HuH-7.5 (cell line): ENCODE measurements at places on chromosomes 1 and 21.
A peak's percentile ranks its signal among the peaks of the same experiment; 100 is the strongest.

GRCh38 chr1:199223936-199224335 lies 585.1 kb downstream of the PTPRC start:
- no peak for DNase-seq

DNA sequence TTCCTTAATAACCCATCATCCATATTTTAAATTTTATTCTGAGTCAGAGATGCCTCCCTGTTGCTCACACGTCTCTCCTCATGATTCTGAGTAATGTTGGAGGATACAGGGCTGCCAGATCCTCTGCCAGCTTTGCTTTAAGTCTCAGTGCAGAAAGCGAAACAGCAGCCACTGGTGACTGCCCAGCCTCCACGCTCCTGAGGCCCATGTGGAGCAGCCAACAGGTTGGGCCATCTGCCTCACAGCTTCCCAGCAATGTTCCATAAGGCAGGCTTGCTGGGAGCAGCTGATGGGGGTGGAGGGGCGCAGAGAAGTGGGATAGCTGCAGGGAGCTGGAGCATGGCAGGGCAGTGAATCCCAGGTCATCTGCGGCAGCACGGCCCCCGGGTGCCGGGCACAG lies 104.2 kb downstream of the IGSF21 start:
- DNase-seq, result no peak

GRCh38 chr1:96253246-96254035 lies 468.1 kb upstream of the PTBP2 start:
- DNase-seq, result no peak

DNA sequence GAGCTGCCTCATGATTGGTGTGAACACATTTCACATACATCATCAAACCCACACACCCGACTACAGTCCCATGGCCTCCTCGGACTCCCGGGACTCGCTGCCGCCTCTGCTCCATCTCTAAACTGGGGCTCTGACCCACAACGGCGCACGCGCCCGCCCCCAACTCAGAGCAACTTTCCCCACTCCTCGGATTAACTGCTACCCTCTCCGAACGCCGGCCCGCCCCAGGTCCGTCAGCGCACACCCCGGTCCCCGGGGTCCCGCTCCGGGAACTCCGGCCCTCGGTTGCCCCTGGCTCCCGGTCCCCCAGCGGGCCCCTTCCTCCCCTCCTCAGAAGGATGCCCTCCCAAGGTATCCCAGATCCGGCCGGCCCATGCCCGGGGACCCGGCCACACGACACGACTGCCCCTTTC lies 740 bp downstream of the DSTYK start:
- peak; percentile 56 for DNase-seq

DNA sequence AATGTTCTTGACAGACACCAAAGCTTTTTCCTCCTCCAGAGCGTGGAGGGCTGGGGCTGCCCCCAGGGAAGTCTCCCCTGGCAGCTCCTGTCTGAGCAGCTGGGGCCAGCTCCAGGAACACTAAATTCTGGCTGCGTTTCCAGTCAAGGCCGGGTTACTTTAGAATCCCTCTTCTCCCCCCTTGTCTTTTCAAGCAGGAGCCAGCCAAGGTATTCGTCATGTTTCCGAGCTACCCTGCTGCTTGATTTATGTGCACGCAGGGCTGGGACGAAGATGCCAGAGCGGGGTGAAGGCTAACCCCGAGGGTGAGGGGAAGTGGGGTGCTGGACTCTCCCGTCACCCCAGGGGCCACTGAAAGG lies 68.1 kb upstream of the ANGPTL1 start:
- no peak for DNase-seq

GRCh38 chr1:28058168-28058567 lies 30.2 kb downstream of the EYA3 start:
- no peak for DNase-seq

DNA sequence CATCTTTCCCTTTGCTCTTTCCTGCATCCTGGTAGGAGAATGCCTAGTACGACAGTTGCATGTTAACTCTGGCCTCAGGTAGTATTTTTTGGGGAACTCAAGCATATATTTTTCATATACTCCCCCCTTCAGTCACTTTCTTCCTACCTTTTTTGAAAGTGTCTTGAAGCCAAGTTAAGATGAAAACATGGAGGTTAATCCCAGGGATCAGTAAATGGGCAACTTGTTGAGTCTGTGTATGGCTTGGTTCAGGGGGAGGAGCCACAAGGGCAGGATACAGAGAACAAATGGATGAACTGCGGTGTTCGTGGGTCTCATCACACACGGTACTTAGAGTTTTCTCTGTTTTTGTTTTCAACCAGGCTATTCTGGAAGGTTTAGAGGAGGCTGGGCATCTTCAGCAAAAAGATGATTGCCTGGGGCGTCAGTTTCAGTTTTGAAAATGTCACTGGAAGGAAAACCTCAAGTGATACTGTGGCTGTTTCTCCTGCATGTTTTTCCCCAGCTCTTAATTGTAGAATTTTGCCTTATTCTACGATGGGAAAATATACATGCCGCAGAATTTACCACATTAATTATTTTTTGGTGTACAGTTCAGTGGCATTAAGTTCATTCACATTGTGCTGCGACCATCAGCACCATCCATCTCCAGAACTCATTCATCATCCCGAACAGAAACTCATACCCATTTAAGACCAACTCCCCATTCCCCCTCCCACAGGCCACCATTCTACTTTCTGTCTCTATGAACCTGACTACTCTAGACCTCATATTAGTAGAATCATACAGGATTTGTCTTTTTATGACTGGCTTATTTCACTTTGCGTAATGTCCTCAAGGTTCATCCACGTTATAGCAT lies 71.5 kb downstream of the MAP10 start:
- no peak for DNase-seq

- DNase-seq, result no peak
These were observed 170.9 kb downstream of the COL11A1 start for GRCh38 chr1:102937401-102937800.

GRCh38 chr1:172895050-172895460 lies 155.7 kb downstream of the TNFSF18 start:
- DNase-seq, result no peak

GRCh38 chr1:14970115-14970798 lies 183.3 kb upstream of the TMEM51 start:
- no peak for DNase-seq

DNA sequence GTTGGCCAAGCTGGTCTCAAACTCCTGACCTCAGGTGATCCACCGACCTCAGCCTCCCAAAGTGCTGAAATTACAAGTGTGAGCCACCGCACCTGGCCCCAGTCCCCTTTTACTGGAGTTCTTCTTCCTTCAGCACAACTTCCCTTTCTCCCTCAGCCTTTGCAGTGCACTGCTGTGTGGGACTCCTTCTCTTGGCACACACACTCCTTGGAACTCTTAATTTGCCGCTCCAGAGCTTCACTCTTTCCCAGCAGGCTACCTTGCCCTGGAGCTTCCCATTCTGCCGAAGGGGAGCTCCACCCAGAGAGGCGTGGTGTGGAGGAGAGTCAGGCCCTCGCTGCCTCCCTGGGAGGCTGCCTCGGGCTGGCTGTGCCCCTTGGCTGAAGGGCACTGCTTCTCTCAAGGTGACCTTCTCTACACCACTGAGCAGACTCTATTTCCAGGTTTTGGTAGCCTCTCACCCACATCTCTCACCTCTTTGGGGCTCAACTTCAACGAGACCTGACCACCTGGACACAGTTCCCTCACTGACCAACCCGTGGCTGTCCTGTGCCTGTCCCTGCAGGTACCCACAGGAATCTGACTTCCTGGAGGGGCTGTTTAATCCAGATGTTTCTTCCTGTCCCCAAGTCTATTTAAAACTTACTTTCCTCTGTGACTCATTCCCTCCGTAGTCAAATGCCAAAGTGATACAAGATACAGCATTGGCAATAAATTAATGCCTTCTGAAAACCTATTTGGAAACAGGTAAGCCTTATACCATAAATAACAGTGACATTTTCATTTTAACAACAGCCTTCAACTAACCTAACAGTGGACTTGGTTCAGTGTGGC lies 227.3 kb upstream of the KIAA0040 start:
- no peak for DNase-seq

DNA sequence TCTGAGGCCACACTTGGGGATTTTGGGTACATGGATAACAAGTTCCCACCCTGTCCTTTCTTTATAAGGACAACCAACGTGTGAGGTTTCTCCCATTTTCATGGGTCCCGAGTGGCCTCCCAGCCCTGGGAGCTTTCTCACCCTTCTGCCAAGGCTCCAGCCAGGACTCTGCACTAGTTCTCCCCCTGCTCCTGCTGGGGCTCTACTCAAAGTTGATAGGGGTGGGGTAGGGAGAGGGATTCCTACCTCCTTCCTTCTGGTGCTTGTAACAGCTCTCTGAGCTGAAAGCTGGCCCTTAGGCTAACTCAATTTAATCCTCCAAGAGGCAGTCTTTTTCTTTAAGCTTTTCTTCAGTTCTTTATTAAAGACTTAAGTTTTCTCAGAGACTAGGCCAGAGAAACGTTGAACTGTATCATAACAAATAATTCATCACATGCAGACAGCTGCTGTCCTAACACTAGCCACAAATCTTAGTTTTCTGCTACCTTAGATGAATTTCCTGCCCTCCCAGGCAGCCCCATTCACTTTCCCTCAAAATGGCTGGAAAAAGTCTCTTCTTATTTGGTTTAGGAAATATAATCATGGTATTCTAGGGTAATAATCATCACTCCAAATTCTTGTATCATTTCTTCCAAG lies 22.4 kb upstream of the DR1 start:
- DNase-seq, result no peak

- no peak for DNase-seq
These were observed 19.1 kb upstream of the NCF2 start for GRCh38 chr1:183609313-183609712.

GRCh38 chr1:86788300-86789206 lies 84.2 kb downstream of the SH3GLB1 start:
- DNase-seq, result no peak

DNA sequence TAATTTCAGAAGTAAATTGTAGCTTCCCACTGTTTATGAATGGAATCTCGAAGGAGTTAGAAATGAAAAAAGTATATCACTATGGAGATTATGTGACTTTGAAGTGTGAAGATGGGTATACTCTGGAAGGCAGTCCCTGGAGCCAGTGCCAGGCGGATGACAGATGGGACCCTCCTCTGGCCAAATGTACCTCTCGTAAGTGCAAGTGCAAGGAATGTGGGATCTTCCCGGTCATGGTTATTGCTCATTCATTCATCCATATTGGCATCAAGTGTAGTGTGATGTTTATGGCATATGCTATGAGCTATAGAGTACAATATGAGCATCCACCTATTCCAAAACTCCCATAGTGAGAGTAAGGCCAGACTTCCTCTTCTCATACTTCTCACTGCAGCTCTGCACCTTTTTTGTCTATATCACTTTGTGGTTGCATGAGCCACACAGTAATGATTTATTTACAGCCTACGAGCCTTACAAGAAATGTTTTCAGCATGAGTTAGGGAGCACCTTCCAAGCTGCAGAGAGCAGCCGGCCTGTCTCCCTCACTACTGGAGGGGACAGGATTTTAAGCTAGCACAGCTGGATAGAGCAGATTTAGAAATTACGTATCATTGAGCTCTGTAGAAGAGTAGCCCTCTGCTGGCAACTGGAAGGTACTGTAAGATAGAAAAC lies 24.9 kb upstream of the CR1L start:
- peak; percentile 23 for DNase-seq

DNA sequence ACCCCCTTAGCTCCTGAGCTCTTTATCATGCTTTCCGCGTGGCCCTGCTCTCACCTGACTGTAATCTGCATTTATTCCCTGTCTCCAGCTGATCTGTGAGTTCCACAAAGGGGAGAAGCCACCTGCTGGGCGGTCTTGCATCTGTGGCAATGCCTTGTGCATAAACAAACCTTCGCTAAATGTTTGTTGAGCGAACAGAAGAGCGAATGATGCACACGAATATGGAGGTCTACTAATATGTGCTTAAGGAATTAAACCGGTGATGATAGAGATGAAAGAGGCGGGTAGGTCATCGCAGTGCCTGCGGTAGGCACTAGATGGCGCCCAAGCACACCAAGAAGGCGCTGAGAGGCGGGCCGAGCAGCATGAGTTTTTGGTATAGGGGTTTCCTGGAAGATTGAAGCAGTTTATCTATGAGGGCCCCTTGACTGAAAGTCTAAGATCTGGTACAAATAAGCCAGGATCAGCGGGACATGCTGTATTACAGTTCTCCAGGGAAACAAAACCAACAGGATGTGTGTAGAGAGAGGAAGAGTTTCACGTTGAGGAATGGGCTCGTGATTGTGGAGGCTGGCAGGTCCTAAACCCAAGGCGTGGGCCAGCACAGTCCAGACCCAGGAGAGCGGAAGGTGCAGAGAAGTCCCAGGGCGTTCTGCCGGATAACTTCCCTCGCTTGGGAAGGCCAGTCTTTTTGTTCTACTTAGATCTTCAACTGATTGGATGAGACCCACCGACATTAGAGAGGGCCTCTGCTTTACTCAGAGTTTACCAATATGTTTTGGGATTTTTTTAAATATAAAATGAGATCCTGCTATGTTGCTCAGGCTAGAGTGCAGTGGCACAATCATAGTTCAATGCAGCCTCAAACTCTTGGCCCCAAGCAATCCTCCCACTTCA lies 34.7 kb downstream of the TOMM20 start:
- DNase-seq, result peak; percentile 70

DNA sequence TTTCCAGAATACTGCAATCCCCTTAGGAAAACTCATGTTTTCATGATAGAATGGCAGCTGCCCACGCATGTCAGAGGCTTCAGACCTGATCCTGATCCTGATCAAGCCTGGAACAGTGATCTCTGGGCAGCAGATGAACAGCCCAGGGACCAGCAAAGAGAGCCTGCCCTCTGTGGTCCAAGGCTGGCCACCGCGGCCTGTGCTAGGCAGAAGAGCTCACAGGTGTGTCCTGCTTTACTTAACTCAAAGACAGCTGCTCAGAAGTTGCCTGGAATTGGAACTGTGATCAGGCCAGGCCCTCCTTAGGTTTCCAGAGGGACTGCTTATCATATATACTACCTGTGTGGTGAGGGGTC lies 21.2 kb upstream of the BCAR3 start:
- no peak for DNase-seq

DNA sequence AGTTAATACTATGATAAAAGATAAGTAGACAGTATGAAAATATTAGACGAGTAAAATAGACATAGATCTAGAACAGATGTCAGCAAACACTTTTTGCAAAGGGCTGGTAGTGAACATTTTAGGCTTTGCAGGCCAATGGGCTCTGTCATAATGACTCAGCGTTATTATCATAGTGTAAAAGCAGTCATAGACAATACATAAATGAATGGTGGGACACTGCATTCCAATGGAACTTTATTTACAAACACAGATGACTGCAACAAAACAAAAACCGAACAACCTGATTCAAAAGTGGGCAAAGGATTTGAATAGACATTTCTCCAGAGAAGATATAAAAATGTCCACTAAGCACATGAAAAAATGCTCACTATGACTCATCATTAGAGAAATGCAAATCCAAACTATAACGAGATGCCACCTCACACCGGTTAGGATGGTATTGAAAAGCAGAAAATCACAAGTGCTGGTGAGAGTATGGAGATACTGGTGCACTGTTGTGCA lies 7.3 kb downstream of the GSTM5 start:
- no peak for DNase-seq

- no peak for DNase-seq
These were observed 70.5 kb downstream of the MRPL39 start for GRCh38 chr21:25536752-25537151.

GRCh38 chr1:30659702-30660101 lies 63.7 kb downstream of the MATN1 start:
- no peak for DNase-seq
